ENCODE measurements at places on chromosomes 7 and 10.
A peak's percentile ranks its signal among the peaks of the same experiment; 100 is the strongest.

DNA sequence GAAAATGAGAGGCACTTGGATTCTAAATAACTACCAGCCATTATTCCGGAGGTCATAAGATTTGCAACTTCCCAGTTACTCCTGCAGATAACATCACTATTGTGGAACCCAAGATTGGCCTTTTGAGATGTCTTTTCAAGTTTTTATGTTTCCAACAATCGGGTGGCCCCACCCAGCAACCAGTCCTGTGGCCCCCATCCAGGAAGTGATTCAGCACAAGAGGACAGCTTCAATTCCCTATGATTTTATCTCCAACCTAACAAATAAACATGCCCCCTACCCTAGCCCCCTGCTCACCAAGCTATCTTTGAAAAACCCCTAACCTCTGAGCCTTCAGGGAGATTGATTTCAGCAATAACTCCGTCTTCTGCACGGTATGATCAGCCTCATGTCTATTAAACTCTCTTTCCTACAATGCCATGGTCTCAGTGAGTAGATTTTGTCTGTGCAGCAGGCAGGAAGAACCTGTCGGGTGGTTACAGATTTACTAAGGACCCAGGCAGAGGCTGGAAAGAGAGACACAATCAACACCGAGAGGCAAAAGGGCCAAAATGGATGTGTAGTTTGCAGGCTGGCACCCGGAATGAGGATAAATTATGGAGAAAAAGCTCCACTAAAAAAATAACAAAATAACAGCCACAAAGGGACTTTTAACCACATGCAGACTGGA is 83.9 kb upstream of the UNC5B start:
- DNase-seq, result no peak

- no peak for DNase-seq
Measured at GRCh38 chr10:112279433-112279832, 3.8 kb upstream of the TECTB start.

DNA sequence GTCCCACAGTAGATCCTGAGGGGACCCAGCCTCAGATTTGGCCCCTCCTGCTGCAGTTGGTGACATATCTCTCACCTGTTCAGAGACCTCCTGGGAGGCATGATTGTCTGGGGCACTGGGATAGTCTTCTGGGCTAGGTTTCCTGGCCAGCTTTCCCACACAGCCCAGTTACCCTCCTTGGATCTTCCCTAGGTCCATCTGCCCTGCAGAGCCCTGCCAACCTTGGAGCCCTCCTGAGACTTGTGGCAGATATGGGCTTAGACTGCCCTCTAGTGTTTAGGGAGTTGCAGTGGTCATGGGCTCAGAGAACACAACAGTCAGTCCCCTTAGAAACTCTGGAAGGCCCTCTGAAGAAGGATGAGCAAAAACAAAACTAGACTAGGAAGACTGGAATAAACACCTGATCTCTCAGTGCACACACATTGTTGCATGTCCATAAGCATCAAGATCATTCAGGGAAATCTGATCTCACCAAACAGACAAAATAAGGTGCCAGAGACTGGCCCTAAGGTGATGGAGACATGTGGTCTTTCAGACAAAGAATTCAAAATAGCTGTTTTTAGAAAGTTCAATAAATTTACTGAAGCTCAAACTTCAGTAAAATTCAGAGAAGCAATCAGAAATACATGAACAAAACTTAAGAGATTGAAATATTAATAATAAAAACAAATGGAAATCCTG is 324.6 kb downstream of the ATRNL1 start:
- DNase-seq, result peak; percentile 62

GRCh38 chr7:148863324-148863723 is 20.8 kb downstream of the EZH2 start:
- no peak for DNase-seq

DNA sequence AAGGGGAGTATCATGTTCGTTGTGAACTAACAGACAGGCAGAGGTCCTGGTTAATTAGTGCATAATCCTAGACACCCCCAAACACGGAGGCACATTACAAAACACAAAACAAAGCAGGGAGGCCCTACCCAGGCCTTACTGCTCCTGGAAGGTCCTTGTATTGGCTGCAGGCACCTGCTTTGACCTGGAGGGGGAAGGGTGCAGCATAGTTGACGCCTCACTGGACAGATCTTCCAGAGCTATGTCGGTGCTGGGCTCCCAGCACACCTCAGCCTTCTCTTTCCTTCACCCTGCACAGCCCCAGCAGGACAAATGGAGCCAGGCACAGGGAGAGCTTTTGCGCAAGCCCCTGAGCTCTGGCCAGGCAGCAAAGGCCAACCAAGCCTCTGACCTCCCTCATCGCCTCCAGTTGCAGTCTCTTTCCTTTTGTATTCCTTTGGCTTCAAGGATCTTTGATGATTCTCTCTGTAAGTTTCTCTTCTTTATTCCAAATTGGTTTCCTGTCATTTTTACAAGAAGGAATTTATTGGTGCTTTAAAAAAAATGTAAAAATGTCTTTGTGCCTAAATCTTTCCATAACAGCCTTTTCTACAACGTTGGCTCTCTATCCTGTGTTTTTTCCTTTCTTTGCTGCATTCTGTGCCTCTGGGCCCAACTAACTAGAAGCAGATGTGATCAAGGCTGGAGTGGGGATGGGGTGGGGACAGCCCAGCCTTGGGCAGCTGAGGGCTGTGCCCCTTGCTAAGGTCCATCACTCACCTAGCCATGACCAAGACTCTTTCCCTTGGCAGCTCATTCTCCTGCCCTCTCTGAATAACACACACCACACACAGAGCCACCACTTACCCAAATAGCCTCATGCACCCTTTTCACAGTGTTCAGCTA is 317.1 kb upstream of the NPVF start:
- no peak for DNase-seq

DNA sequence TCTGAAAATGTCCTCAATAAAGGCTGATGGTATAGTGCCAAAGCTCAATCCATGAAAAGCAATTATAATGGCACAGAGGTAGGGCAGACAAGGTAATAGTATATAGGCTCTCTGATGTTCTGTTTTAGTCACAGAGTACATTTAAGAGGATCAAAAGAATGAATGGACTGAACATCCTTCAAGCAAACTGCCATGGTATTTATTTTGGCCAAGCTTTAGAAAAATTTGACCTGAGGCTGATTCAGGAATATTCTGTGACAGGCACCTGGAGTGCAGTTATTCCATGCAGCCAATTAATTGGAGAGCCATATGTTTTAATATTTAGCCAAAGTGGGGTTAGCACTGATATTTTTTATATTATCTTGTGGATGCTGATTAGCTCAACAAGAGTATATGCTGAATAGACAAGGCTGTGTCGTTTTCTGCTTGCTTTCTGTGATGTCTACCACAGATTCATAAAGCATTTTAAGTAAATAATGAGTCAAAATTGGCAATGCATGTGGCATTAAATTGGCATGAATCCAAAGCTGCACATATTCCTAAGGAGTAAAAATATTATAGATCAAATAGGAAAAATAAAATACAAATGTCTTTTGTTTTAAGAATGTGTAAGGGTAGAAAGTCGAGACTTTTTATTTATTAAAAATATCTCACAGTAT is 177.4 kb downstream of the PCLO start:
- DNase-seq, result no peak

- peak; percentile 28 for DNase-seq
Measured at GRCh38 chr7:98418636-98419315, 17.9 kb upstream of the BAIAP2L1 start.

DNA sequence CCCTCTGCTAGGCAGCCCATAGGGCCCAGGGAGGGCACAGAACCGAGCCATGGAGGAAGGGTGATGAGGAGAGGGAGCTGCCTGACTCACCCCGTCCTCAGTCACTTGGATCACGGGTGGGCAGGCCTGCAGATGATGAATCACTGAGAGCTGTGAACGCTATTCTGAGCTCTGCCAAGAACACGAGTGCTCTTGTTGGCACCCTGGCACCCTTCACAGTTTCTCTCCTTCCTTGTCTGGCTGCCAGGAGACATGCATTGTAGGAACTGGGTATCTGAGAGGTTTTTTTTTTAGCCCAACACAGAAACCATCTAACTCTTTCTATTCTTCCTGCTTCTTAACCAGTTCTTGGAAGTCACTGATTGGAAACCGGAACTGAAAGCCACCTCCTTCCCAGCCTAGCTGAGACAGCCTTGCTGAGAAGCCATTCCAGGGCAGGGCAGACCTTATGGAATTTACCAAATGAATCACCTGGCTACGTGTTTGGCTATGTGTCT is 82.1 kb downstream of the SLC37A3 start:
- DNase-seq, result peak; percentile 75
